ENCODE measurements at places on chromosomes 7 and 10.

DNA sequence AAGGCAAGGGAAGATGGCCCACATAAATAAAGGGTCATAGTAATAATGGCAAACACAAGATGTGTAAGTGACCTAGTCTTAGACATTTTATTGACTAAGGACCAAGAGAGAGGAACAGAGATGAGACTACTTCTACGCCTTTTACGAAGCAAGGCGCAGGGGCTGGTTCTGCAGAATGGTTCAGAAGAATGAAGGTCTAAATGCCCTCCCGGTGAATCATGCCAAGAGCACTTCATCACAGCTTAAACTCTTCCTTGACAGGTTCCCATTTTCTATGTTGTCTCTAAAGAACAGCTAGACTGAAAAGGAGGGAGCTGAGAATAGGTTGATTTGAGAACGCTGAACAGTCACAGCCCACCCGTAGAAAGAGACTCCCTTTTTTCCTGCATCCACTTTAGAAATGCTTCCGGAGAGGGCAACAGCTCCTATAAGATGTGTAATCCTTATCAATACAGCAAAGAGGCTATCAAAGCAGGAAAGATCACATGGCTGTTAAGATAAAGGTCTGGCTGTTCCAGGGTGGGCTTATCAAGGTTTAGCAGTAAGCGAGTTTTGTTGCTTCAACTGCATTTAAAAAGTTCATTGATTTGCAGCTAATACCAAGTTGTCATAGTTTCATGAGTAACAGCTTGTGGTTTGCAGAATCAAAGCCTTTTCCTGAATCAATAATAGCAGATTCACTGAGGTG lies 93.4 kb upstream of the AUTS2 start:
- DNase-seq = no peak

- no peak for DNase-seq
Measured at GRCh38 chr10:129523031-129523722, 56.1 kb downstream of the MGMT start.

DNA sequence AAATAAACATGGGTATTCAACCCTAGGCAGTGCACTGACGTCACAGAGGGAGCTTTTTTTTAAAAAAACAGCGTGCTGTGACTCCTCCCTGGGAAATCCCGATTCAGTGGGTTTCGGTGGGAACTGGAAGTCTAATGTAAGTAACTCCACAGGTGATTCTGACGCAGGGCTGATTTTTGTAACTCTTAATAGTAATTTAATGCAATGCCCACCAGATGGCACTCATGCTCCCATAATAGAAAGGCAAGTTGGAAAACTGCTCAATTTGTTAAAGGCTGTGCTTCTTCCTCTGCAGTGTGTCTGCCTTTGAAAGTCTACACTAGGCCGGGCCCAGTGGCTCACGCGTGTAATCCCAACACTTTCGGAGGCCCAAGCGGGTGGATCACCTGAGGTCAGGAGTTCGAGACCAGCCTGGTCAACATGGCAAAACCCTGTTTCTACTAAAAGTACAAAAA lies 10.9 kb upstream of the RSU1 start:
- peak; percentile 76 for DNase-seq

DNA sequence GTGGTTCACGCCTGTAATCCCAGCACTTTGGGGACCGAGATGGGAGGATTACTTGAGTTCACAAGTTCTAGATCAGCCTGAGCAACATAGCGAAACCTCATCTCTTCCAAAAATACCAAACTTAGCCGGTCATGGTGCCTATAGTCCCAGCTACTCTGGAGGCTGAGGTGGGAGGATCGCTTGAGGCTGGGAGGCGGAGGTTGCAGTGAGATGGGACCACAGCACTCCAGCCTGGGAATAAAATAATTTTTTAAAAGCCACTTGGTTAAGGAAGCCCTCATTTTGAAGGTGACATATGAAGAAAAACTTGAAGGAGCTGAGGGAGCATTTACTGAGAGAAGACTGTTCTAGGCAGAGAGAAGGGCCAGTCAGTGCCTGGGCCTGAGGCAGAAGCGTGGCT lies 4.2 kb upstream of the EZH2 start:
- no peak for DNase-seq

- no peak for DNase-seq
Measured at GRCh38 chr10:112721080-112721698, 228.9 kb upstream of the TCF7L2 start.

DNA sequence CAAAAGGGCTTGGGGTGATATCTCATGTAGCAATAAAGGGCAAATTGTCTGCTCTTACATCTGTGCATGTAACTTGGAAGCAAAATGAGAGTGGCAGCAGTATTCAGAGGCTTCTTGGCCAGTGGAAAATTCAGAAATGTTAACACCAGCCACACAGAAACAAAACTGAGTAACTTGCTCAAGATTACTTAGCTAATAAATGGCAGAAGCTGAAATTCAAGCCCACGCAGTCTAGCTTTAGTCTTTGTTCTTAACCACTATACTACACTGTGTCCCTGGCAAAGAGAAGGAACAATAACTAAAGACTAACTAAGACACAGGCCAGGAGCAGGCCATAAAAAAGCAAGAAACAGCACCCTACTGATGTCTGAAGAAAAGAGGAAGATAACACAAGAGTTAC lies 185.9 kb upstream of the ASAH2 start:
- no peak for DNase-seq

GRCh38 chr7:17623546-17624185 lies 316.6 kb downstream of the SNX13 start:
- no peak for DNase-seq

- DNase-seq = no peak
Measured at GRCh38 chr10:73404690-73405089, 9.2 kb downstream of the ANXA7 start.

DNA sequence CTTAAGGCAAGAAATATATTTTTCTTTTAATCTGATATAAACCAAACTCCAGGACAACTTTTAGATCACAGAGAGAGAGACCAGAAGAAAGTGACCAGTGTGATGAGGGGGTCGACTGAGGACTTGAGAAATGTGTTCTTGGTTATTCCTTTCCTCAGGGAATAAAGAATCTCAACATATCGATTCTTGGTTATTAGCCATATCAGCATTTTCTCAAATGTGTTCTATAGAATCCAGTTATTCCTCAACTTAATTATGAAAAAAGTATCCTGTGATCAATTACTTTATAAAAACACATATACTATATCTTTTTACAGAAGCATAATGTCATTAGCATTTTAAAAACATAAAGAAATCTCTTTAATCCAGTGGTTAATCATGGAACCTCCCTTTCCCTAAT lies 222.1 kb upstream of the FAM3C start:
- no peak for DNase-seq

- no peak for DNase-seq
Measured at GRCh38 chr7:4670791-4671190, 11.3 kb upstream of the FOXK1 start.

GRCh38 chr7:68217426-68217825 lies 1220.8 kb downstream of the TYW1 start:
- DNase-seq = no peak

DNA sequence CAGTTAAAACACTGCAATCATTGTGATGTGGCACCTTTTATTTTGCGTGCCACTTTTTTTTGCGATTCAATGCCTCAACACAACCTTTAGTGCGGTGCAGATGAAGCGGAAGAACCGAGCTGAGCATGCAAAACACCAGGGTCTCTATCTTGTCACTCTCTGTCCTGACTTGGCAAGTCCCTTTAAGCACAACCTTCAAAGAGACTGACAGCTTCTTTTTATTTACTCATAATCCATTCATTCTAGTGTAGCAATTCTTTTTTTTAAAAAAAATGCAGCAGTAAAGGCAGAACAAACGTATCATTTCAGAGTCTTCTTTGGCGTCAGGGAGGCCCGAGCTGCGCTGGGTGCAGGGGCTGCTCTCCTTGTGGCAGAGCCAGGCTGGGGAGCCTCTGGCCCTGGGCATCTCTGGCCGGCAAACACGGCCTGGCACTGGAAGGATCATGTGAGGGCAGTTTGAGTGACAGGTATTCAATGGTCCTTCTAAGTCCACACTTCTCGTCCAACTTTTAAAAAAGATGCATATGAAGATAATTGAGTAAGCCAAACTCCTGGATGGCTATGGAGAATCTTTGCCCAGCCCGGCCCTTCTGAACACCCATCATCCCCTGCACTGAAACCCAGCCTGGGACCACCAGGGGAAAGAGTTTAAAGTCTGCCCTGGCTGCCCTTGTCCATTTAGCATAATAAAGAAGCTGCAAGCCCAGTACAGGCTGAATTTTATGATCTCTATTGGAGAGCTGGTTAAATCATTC lies 3.9 kb downstream of the PTF1A start:
- DNase-seq = no peak

- DNase-seq = no peak
Measured at GRCh38 chr7:47796347-47796746, 151.9 kb downstream of the PKD1L1 start.

- no peak for DNase-seq
Measured at GRCh38 chr7:7352845-7353244, 170.5 kb downstream of the C1GALT1 start.
